ENCODE measurements at places on chromosomes 4 and X. TPM values are rescaled to one million over a fixed set of nuclear protein-coding genes. Genes with fewer than 3 reads are reported as not detected.

DNA sequence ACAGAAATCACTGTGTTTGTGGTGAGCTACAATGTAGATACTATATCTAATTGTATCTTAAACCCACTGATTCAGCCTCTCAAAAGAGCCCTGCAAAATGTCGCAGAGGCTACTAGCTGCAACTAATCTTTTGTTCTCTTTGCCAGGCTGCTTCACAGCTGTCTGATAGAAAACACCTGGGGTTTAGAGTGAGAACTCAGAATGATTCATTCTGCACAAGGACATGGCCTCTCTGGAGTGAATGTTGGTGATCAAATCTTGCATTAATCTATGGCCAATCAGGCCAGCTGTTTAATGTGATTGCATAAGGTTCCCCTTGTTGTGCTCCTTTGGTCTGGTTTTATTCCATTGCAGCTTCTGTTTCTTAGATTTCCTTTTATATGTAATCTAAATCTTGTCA, 100.3 kb downstream of the EMCN start:
- DNase-seq, result no peak

DNA sequence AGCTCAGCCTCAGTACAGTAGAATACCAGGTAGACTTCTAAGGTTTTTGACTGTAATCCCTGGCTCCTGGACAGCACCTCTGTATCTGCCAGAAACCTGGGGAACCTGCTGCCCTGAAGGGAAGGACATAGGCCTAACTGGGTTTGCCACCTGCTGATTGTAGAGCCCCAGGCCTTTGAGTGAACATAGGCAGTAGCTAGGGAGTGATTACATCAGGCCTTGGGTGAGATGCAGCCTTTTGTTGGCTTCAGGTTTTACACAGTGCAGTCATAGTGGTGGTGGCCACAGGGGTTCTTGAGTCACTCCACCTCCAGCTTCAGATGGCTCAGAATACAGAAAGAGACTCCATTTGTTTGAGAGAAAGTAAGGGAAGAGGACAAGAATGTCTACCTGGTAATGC, 19.3 kb downstream of the IQCM start:
- DNase-seq, result no peak

DNA sequence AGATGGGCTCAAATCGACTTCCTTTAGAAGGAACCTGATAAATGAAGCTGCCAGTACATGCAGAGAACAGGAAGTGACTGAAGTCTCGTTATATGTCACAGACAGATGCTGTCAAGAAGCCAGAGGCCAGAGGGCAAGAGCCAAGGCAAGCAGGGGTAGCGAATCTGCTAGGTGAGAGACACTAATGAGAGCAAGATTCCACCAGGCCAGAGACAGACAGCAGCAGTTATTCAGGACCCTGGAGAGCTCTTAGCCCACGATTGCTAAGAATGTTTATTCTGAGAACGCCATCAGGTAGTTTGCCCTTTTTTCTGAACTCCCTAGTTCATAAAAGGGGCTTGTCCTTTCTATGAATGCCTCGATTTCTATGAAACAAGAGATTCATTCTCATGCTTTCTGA, 73.7 kb downstream of the BEND2 start:
- DNase-seq, result no peak

DNA sequence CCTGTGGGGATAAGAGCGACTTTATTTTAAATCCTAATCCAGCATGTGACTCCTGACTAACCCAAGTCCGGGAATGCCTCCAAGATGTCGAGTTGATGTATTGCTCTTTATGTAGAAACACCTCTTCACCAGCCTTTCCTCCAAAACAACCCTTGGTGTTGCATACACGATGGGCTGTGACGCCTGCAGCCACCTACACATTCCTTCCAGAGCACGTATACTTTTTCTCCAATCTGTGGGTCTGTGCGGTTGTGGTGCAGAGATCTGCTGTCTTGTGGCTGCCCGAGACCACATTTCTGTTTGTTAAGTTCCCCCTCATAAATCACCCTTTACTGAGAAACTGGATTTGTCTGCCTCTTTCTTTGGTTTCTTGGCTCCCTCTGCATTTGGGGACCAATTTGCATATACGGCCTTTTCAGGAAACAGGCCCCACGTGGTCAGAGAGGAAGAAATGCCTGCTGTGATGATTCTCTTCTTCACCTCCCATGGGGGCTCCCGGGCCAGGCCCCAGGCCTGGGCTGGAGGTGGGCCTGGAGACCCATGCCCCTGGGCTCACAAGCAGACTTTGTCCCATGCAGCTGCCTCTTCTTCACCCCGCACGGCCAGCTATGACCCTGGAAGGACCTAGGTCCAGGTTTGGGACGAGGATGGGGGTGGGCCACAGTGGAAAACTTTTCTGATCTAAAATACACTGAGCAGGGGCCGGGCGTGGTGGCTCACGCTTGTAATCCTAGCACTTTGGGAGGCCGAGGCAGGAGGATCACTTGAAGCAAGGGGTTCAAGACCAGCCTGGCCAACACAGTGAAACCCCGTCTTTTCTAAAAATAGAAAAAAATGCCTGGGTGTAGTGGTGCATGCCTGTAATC, 21.4 kb upstream of the AFAP1 start:
- DNase-seq, result peak; percentile 79

- DNase-seq, result no peak
Observed at GRCh38 chr4:90293320-90293719, 166.1 kb downstream of the CCSER1 start.

GRCh38 chr4:67343199-67343598, 202.1 kb downstream of the CENPC start:
- no peak for DNase-seq

GRCh38 chr4:2259036-2259540, 2.8 kb downstream of the MXD4 start:
- peak; percentile 69 for DNase-seq

- no peak for DNase-seq
Observed at GRCh38 chrX:43405191-43405590, 250.9 kb upstream of the MAOA start.

- DNase-seq, result no peak
Observed at GRCh38 chrX:136477026-136477425, 10.7 kb upstream of the BRS3 start.

- DNase-seq, result no peak
Observed at GRCh38 chr4:176309772-176310171, 10.0 kb upstream of the SPCS3 start.

- DNase-seq, result no peak
Observed at GRCh38 chr4:116847616-116848015, 237.8 kb downstream of the TRAM1L1 start.

DNA sequence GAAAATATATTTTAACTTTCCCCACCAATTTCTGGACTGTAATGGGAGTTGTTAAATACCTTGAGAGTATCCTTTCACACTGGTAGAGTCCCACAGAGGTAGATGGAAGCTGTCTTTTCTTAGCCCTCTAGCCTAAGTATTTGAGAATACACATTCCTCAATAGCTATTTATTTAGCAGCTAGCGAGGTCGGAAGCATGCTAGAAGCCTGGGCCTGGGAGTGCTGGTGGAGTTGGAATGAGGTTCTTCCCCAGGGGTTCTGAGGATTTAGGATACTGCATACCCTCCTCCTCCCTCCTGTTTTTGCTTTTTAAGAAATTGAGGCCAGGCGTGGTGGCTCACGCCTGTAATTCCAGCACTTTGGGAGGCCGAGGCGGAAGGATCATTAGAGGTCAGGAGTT, 999 bp upstream of the KLHL15 start:
- no peak for DNase-seq

DNA sequence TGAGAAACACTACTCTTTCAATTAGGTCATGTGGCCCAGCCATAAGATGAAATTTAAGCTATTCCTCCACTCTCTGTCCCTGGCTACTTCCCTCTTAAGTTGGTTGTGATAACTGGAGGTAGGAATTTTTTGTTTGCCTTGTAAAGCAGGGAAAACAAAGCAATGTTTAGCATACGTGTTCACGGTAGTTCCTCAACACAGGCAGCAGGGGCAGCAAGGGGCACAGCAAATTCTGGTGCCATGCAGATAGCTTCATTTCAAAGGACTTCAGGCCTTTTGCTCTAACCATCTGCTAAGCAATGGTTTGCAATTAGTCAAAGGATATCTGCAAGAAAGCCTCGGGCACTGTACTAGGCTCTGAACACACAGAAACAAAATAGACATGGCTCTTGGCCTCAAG, 330.2 kb downstream of the ZIC3 start:
- DNase-seq, result no peak

DNA sequence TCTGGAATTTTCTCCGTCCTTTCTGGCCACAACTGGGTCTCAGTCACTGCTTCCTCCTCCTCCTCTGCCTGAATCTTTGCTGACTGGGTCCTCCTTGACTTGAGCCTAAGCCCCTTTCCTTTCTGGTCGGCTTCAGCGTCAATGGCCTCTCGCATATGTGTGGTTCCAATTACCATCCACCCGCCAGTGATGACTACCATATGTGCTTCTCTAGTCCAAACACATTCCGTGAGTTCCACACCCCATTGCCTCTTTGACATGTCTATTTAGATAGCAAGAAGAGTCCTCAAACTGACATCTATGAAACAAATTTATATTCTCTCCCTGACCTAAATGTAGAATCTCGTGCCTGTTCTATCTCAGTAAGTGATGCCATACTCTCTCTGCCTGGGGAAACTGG, 19.8 kb downstream of the MXRA5 start:
- DNase-seq, result no peak

DNA sequence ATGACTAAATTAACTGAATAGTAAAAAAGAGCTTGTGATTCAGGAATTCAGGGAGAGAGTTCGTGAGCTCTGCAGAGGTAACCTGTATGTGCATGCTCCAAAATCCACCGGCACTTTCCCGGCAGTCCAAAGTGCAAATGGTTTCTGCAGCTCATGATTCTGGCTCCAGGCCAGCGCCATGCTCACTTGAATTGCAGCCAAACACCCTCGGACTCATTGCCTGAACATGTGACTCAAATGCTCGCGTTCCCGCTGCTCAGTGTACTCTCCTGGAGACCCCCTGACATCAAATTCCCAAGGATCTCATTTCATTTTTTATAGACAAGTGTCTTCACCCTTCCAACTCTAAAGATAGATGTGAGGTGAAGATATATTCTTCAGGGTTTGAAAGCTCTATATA, 44.1 kb upstream of the SH3RF1 start:
- peak; percentile 87 for DNase-seq

- DNase-seq, result no peak
Observed at GRCh38 chr4:164514765-164515164, 239.2 kb upstream of the SMIM31 start.

DNA sequence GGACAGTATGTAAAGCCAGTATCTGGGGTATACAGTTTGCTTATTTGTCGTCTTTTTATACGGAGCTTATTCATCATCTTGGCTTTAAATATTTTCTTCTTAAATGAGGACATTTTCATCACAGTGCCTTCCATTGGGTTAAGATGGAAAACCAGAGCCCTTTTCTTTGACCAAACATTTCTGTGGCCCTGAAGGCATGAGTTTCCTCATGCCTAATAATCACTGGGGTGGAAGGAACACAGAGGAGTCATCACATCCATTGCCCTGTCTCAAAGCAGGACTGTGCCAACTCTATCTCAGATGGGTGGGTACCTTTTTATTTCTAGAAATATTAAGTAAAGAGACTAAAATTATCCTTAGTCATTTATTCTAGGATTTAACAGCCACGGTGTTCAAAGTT, 40.0 kb downstream of the CHRDL1 start:
- no peak for DNase-seq

GRCh38 chrX:68944211-68944610, 115.4 kb downstream of the EFNB1 start:
- DNase-seq, result no peak

DNA sequence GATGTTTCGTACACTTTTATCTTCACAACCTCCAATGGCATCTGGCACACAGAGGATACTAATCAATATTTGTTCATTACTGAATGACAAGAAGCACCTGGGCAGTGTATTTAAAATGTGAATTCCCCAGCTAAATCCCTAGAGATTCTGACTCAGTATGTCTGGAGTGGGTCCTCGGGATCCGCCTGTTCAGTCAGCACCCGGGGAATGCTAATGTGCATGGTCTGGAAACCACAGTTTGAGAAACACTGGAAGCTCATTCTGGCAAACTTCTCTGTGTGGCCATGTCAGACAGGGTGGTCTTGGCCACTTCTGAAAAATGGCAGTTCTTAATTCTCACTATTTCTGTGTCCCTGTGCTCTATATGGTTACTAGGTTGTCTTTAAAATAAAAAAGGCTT, 138.8 kb upstream of the VCX start:
- no peak for DNase-seq

DNA sequence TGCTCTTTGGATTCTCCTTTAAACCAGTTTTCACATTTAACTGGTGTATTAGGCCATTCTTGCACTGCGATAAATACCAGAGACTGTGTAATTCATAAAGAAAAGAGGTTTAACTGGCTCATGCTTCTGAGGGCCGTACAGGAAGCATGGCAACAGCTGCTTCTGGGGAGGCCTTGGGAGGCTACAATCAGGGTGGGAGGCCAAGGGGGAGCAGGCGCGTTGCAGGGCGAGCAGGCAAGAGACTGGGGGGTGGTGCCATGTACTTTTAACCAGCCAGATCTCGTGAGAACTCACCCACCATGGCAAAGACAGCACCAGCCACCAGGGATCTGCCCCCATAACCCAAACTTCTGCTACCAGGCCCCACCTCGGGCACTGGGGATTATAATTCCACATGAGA, 38.1 kb downstream of the RNF212 start:
- no peak for DNase-seq

GRCh38 chr4:74534936-74535335, 90.0 kb downstream of the AREG start:
- DNase-seq, result no peak

- DNase-seq, result no peak
Observed at GRCh38 chr4:168891688-168892087, 118.4 kb downstream of the CBR4 start.

- no peak for DNase-seq
Observed at GRCh38 chrX:130103605-130104004, 6.7 kb downstream of the ELF4 start.

DNA sequence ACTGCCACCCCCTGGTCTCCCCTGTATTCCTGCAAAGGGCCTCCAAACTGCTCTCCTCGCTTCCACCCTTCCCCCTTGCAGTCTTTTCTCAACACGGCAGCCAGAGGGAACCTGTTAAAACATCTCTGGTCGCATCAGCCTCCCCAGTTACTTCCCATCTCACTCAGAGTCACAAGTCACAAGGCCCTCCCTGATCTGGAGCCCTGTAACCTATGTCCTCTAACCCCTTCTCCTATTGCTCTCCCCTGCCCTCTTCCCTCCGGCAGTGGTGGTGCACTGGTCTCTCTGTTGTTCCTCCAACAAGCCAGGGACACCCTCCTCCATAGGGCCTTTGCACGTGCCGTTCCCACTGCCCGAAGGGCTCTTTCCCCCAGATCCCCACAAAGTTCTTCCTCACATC, 73.2 kb downstream of the SH3KBP1 start:
- DNase-seq, result no peak

Gene ZCCHC13
- total RNA-seq, result not detected

Gene EDA
- total RNA-seq, result 4.6 TPM

Gene CENPVL3
- not detected for total RNA-seq

Gene RAPGEF2
- 51.3 TPM for total RNA-seq

Gene LRCH2
- total RNA-seq, result 10.9 TPM

Gene F9
- total RNA-seq, result not detected

Gene HMGN5
- total RNA-seq, result 8.3 TPM

Gene CXCL1
- total RNA-seq, result 4.6 TPM

Gene SEC24D
- total RNA-seq, result 127 TPM

Gene GAB3
- total RNA-seq, result 5.2 TPM

Gene POLN
- 3.2 TPM for total RNA-seq

Gene TEC
- 9.3 TPM for total RNA-seq

Gene PAGE4
- not detected for total RNA-seq

Gene GPR78
- total RNA-seq, result 0.48 TPM

Gene GAGE12J
- total RNA-seq, result not detected

Gene DRP2
- 1.5 TPM for total RNA-seq
